ENCODE measurements at places on chromosomes 6 and 20. TPM values are rescaled to one million over a fixed set of nuclear protein-coding genes. Genes with fewer than 3 reads are reported as not detected.

Gene BMP6
- total RNA-seq = 3.2 TPM

Gene RIPOR2
- 19.4 TPM for total RNA-seq

Gene CLVS2
- total RNA-seq = 1.5 TPM

Gene ELOVL5
- 42.5 TPM for total RNA-seq

DNA sequence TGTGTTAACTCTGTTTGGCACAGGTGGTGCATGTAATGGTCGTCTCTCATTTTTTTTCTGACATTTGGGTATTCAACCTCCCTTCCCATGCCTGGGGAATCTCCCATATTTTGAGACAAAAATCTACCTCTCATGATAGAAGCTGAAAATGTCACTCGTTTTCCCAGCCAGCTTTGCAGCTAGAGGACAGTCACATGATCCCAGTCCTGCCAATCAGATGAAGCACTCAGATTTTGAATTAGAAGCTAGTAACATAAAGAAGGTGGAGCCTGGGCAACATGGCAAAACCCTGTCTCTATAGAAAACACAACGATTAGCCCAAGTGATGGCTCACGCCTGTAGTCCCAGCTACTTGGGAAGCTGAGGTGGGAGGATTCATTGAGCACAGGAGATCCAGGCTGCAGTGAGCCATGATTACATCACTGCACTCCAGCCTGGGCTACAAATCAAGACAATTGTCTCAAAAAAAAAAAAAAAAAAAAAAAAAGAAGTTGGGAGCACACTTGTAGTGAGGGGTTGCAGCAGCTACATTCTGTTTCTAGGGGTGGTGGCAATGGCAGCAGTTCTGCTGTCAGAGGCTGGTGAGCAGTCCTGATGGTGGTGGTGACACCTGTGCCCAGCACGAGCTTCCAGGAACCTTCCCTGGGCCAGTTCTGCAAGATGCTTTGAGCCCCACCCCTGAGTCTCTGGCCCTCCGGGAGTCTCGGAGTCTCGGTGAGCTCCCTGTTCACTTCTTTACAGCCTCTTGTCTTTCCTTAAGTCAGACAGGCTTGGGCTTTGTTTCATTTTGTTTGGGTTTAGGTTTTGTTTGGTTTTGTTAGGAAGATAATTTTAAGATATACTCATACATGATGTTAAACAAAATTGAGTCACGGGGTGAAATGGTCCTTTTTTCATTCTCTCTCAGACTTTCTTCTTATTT, 94.1 kb upstream of the KCNG1 start:
- H3K27me3 ChIP-seq = no peaks in the 10 kb centered on the region
- no peak overlapping the region for H3K27ac ChIP-seq
- H3K4me1 ChIP-seq = peaks cover 14% of the 10 kb centered on the region

- H3K4me3 ChIP-seq = no peak overlapping the region
- H3K27ac ChIP-seq = no peak overlapping the region
- no peak for DNase-seq
- no peaks in the 10 kb centered on the region for H3K36me3 ChIP-seq
- H3K4me1 ChIP-seq = peaks cover 31% of the 10 kb centered on the region
- H3K27me3 ChIP-seq = no peaks in the 10 kb centered on the region
Measured at GRCh38 chr6:111748231-111748647, 125.0 kb downstream of the FYN start.

DNA sequence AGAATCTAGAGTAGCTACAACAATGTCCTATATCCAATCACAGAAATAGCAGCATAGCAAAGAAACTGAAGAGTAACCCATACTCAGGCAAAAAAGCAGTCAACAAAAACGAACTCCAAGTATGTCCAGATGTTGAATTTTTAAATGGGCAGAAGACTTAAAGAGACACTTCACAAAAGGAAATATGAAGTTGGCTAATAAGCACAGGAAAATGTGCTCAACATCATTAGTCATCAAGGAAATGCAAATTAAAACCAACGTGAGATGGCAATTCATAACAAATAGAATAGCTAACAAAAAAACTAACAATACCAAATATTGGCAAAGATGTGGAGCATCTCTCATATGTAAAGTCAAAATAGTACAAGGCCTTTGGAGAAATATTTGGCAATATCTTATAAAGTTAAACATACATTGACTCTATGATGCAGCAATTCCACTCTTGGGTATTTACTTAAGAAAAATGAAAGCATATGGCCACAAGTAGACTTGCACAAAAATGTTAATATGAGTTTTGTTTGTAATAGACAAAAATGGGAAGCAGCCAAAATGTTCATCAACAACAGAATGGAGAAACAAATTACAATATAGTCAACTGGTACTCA, 37.7 kb downstream of the FRK start:
- no peaks in the 10 kb centered on the region for H3K27me3 ChIP-seq
- H3K36me3 ChIP-seq = no peaks in the 10 kb centered on the region
- H3K27ac ChIP-seq = no peak overlapping the region
- DNase-seq = no peak
- peaks cover 2% of the 10 kb centered on the region for H3K4me1 ChIP-seq

- H3K4me1 ChIP-seq = no peaks in the 10 kb centered on the region
- no peak overlapping the region for H3K4me3 ChIP-seq
- DNase-seq = no peak
- no peaks in the 10 kb centered on the region for H3K27me3 ChIP-seq
- no peak overlapping the region for H3K27ac ChIP-seq
Measured at GRCh38 chr6:20472748-20473147, 61.5 kb upstream of the CDKAL1 start.

DNA sequence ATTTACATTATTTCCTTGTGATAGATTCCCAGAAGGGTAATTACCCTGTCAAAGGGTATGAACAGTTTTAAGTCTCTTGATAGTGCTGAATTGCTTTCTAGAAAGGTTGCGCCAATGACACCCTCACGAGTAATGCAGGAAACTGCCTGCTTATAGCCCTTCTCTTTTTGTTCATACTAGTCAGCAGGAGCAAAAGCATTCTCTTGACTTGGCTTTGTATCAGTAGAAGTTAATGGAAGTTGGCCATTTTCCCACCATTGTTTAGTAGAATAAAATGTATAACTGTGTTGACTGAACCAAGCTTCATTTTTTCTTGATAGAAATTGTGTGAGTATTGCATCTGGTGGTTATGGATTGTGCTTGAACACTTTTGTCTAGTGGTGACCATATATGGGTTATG, 100.1 kb downstream of the FARS2 start:
- no peak for DNase-seq
- H3K4me3 ChIP-seq = no peak overlapping the region
- H3K27me3 ChIP-seq = no peaks in the 10 kb centered on the region

All from vagina (tissue), 2 donors.